ENCODE measurements at places on chromosomes 3 and 15.

GRCh38 chr3:94928921-94929320, 866.1 kb downstream of the NSUN3 start:
- peak; percentile 74 for DNase-seq

DNA sequence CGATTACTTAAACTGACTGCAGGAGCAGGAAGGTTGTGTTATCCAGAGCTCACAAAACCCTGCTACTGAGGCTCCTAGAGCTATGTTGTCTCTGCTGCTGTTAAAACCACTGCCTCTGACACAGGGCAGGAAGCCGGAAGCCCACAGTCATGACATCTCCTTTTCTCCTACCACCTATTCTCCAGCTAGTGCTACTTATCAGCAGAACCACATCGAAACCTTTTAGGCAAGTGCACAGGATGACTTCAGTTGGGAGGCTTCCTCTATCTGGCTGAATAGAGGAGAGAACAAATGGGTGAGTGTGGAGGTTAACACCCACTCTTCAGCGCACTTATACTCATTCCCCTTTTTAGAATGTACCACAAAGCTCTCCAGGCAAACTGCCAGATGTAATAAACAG, 638.0 kb downstream of the OTOL1 start:
- DNase-seq, result no peak

DNA sequence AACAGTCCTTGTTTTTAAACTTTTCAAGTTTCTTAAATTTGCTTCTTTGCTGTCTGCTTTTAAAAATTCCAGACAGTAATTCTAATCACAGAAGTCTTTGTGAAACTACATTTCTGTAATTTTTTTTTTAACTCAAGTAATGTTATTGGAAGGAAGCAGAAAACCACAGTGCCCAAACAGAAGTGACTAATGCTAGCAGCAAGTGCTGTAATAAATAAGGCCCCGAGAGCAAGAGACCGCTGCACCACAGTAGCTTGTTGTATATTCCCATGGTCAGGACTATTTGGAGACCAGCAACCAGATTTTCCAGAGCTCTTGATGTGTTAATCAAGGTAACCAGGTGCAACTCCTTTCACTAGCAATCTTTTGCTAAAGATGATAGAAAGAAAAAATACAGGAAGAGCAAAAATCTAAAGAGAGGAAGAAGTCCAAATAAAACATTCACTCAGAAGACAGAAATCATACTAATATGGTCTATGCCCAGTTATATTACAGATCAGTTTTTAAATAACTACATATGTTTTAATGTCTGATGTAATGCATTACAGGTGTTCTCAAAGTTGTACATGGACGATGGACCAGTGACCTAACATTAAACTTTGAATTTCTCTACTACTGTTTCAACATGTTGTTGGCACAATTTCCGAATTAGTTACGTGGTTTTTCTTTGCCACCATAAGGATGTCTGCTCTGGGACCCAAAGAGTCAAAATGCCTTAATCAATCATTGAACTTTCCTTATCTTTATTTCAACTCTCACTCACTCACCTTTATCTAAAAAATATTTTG, 36.4 kb downstream of the WWTR1 start:
- peak; percentile 33 for DNase-seq

DNA sequence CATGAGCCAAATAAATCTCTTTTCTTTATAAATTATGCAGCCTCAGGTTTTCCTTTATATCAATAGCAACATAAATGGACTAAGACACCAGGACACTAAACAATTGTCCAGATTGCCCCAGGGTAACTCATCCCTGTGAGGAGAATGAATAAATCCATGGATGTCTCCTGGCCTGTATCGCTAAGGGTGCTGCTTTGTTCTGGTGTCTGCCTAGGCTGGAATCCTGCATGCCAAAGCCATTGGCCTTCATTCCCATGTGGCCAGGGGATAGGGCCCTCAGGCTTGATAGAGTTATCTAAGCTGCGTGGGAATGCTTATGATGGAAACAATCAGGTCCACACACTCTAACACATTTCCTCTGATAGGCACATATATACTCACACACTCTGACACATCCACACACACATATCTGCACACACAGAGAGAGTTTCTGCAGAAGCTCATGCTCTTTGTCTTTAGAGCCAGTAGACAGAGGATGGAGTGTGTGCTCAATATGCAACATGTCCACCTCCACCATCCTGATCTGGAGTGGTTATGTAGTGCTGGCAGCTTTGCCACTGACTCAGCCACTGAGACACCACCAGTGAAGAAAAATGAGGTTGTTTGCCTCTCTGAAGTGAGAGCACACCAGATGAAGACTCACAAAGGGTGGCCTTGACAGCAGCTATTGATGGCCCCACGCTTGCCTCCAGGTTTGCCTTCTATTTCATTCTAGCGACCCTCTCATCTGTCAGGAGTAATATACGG, 24.0 kb upstream of the DGKG start:
- no peak for DNase-seq

- DNase-seq, result no peak
These were observed 398.0 kb downstream of the NAALADL2 start for GRCh38 chr3:175257123-175257522.

DNA sequence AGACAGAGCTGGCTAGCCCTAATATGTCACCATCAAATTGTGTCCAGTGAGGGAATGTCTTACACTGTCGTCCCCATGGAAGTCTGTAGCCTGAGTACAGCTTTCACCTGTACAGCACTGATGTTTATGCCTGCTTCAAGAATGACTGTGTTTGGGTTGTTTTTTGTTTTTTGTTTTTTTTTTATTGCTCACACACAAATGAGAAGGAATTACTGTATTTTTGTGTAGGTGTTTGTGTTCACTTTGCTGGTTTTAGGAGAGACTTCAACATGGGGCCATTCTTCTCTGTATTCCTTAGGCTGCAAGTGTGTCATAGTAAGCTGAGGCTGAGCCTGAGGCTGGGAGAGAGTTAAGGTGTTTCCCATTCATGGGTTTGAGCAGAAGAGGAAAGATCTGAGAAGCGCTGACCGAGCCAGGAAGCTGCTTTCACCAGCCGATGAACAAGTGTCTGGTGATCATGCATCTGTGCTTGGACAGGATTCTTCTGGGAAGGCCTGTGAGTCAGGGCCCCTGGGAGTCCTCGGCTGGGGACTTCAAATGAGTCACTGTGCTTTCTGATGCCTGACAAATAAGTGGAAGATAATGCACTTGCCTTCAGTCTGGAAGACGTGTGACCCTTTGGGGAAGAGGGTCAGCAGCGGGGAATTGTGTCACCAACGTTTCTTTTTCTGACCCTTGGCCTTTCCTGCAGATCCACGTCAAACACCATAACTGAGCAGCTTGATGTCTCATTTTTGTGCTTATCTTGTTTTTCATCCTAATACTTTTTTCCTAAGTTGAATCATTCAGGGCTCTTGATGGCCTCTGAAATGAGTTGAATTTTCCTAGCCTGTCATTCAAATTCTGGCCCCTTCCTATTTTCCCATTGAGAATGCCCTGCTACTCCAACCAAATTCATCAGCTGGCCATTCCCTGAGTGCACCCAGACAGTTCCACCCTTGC, 36.7 kb upstream of the ZBTB38 start:
- no peak for DNase-seq

- no peak for DNase-seq
These were observed 124.6 kb downstream of the AKAP13 start for GRCh38 chr15:85504749-85505676.

DNA sequence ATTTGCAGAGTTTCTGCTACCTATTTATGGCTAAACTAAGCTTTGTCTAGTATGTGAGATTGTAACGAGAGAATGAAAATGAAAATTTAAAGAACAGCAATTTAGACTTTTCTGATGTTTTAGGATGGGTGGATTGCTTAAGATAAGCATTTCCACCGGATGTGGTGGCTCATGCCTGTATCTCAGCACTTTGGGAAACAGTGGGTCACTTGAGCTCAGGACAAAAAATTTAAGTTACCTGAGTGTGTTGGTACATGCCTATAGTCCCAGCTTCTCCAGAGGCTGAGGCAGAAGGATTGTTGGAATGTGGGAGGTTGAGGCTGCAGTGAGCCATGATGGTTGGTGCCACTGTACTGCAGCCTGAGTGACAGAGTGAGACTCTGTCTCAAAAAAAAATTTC, 3.3 kb downstream of the PPP4R2 start:
- DNase-seq, result peak; percentile 8

DNA sequence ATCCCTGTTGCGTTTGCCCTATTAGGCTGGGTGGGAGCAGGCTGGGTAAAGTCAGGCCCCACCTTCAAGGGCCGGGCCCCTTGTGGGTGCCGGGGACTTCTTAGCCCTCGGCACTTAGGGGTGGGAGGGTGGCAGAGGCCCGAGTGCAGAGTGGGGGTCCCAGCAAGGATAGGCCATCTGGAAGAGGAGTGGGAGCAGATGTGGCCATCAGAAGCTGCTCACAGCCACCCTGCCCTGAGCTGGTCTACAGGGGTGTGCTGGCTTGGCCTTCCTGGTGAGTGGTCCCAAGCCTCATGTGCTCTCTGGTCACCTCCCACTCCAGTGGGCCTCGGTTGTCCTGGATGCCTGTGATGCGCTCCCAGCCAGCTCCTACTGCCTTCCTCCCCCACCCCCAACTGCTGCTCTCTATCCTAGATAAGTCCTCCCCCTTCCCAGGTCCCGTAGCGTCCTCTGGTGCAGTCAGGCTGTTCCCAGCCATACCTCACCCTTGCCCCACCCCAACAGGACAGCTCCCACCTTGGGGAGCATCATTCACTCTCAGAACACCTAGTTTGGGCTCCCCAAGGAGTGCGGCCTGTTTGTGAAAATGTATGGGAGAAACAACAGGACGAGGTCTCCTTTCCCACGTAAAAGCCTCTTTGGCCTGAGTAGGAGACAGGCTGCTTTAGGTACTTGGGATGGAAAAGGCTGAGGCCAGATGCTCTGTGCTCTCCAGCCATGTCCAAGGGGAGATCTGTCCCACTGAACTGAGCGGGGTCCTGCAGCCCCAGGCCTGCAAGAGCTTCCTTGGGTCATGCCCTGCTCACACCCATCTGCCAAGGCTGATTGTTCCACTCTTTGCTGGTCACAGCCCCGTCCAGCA, 24.9 kb upstream of the PLXNA1 start:
- no peak for DNase-seq

- DNase-seq, result no peak
These were observed 464 bp downstream of the SOX2 start for GRCh38 chr3:181712226-181712552.

DNA sequence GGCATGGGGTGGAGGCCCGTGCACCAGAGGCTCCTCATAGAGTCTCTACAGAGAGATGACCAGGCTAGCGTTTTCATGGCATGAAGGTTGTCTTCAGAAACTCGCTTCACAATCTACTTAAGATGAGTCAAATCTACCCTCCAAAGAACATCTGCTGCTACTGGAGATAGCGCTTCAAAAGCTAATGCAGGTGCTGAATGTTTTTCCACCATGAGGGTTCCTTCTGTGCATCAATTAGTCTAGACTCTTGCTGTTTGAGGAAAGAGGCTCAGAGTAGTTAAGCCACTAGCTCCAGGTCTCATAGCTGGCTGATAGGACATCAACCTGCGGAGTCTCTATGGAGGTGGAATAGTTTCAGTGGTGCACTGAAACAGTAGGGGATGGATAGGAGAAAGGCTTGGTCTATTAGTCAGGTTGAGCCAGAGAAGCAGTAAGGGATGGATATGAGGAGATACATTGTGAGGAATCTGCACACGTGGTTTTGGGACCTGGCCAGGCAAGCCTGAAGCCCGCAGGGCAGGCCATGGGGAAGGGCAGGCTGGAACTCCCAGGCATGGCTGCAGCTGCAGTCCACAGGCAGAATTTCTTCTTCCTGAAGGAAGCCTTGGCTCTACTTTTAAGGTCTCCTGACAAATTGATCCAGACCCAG, 117.5 kb downstream of the APBA2 start:
- no peak for DNase-seq

DNA sequence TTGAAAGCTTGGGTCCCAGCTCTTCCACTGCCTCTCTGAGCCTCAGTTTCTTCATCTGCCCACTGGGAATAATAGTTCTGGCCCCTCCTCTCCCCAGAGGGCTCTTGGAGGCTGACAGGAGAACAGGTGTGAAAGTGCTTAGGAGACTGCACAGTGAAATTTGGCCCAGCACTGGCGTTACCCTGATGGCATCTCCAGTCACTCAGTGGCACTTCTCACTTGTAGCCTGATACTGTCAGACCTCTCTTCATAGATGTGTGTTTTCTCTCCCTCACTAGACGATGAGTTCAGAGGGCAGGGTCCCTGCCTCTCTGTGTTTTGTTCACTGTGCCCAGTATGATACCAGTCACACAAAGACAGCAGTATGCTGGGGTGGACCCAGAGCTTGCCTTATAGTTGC, 22.2 kb upstream of the IGDCC3 start:
- DNase-seq, result no peak

GRCh38 chr3:62188681-62189375, 184.5 kb downstream of the FEZF2 start:
- peak; percentile 32 for DNase-seq

DNA sequence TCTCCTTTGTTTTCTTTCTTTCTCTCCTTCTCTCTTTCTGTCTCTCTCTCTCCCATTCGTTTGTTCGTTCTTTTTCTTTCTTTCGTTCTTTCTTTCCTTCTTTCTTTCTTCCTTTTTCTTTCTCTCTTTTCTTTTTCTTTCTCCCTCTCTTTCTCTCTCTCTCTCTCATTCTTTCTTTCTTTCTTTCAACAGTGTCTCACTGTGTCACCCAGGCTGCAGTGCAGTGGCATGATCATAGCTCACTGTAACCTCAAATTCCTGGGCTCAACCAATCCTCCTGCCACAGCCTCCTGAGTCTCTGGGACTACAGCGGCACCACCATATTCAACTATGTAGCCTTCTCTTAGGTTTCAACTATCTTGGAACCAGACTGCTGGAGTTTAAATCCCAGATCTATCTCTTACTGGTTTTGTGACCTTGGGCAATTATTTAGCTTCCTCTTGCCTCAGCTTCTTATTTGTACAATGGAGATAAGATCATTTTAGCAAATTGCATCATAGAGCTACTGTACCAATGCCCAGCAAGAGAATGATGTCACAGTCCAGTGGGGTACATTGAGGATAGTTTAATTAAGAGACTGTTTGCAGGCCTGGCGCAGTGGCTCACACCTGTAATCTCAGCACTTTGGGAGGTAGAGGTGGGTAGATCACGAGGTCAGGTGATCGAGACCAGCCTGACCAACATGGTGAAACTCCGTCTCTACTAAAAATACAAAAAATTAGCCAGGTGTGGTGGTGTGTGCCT, 27.3 kb upstream of the PARL start:
- DNase-seq, result no peak

DNA sequence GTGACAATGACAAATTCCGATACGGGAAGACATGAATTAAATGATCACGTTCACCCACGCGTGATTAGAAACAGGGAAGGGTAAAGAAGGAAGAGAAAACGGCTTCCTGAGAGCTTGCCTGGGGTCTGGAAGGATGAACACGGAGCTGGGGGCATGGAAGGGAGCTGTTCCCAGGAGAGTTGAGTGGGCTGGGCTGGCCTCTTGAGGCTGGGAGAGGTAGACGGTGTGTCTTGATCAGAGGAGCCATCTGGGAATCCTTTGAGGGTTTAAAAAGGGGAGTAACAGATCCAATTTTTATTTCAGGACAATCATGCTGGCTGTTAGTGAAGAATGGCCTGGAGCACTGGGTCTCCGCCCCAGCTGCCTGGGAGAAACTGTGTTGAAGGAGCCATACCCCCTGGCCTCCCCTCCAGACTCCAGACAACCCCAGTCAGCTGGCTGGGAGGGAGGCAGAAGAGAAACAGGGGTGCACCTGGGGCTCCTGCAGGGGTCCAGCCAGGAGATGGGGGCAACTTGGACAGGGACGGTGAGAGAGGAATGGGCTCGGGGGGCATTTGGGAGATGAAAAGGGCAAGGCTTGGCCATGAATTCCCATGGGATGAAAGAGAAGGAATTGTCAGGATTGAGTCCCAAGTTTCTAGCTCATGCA, 53.6 kb upstream of the CGNL1 start:
- no peak for DNase-seq

GRCh38 chr15:36472672-36473071, 106.8 kb upstream of the CDIN1 start:
- DNase-seq, result no peak

- DNase-seq, result no peak
These were observed 139.5 kb downstream of the TBL1XR1 start for GRCh38 chr3:177057768-177058167.
